Melanocyte of skin (primary cell): ENCODE measurements at places on chromosomes 13 and 19. TPM values are rescaled to one million over a fixed set of nuclear protein-coding genes. Genes with fewer than 3 reads are reported as not detected.

ATP11A gene
- total RNA-seq, result 14.0 and 17.4 TPM in 2 replicates

ERCC2 gene
- 19.0 and 23.9 TPM in 2 replicates for total RNA-seq

SIPA1L3 gene
- 10.7 and 13.1 TPM in 2 replicates for total RNA-seq

PRKCG gene
- not detected in 2 replicates for total RNA-seq

KHSRP gene
- 122 and 130 TPM in 2 replicates for total RNA-seq

IGFL1 gene
- not detected in 2 replicates for total RNA-seq

TJP3 gene
- total RNA-seq, result not detected in 2 replicates
